ENCODE measurements at places on chromosomes 6 and 20.

- no peak for DNase-seq
Measured at GRCh38 chr20:46804126-46804525, 90.5 kb upstream of the EYA2 start.

DNA sequence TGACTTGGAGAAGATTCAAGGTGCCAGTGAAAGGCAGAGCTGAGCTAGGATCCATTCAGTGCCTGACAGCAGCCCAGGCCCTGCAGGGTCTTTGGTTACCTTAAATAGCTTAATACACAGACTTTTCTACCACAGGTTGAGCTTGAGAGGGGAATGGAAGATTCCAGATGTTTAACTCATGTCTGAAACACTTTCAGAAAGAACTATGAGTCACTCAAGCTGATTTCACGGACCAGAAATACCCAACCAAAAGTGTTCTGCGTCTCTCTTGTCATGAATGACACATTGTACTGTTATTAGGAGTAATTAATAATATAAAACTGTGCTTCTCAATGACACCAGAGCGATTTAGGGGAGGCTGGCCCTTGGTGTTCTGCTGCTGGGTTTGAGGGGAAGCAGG is 6.4 kb upstream of the PMEPA1 start:
- peak; percentile 83 for DNase-seq

DNA sequence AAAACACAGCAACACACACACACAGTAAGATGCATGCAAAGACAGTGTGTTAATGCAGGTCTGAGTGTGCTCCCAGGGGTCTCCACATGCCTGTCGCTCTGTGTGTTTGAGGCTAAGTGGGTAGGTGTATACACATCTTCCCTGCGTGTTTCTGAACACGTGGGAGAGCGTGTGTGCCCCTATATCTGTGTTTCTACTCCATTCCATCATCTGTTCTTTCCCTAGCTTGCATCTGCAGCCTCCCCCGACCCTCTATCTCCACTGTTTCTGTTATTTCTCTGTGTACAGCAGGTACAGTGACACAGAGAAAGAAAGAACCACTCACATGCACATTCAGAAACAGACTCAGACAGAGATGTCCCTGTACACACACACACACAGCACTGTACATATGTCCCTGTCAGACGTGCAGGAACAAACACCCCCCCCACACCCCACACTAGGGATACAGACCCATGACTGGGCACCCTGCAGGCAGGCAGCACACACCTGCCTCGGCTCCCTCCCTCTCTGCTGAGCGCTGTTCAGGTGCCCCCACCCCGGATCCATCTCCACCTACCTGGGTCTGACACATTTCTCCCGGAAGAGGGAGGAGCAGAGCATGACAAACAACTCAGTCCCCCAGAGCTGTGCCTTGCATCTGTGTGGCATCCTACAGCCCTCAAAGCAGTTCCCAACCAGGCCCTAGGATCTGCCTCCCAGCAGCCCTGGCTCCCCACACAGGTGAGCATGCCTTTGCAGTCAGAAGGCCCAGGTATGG is 27.6 kb downstream of the KCNK15 start:
- no peak for DNase-seq

DNA sequence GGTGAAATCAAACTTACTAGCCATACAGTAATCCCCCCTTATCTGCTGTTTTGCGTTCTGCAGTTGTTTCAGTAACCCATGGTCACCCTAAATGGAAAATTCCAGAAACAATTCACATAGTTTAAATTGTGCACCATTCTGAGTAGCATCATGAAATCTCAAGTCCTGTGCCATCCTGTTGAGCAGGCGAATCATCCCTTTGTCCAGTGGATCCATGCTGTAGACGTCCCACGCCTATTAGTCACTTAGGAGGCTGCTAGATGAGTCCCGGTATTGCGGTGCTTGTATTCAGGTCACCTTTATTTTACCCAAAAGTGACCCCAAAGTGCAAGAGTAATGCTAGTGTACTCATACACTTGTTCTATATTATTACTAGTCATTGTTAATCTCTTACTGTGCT is 46.4 kb downstream of the HECA start:
- no peak for DNase-seq

- DNase-seq = no peak
Measured at GRCh38 chr6:101630941-101631340, 237.4 kb downstream of the GRIK2 start.

GRCh38 chr6:149446791-149447376 is 37.9 kb downstream of the ZC3H12D start:
- DNase-seq = no peak

GRCh38 chr6:6875818-6876470 is 231.8 kb upstream of the RREB1 start:
- peak; percentile 80 for DNase-seq

- peak; percentile 87 for DNase-seq
Measured at GRCh38 chr6:134706806-134707205, 243.1 kb downstream of the ALDH8A1 start.

DNA sequence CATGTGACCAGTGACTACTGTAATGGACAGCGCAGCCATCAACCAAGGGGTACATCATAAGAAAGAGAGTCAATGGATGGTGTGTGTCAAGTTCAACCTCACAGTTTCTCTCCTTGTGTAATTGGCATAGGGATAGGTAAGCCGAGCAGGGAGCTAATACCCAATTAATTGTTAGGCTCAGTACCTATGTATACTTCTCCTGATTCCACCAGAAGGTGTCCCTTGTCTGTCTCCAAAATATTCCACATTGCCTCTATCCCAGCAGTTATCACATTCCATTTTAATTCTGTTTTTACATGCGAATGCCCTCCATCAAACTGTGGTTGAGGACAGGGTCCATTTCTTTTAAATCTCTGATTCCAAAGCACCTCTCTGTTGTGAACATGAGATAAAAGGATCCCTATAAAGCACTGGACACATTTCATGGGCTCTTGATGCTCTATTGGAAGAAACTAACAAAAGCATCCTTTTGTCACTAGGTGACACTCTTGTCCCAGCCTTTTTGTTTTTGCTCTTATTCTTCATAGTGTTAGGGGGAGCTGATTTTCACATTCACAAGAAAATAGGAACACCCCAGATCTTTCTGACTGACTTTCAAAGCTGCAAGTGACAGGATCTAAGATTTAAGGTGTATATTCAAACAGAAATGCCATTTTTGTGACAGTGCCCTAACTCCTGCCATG is 38.9 kb downstream of the FBXO9 start:
- DNase-seq = peak; percentile 12

GRCh38 chr6:84976526-84977362 is 212.3 kb upstream of the TBX18 start:
- DNase-seq = peak; percentile 69

DNA sequence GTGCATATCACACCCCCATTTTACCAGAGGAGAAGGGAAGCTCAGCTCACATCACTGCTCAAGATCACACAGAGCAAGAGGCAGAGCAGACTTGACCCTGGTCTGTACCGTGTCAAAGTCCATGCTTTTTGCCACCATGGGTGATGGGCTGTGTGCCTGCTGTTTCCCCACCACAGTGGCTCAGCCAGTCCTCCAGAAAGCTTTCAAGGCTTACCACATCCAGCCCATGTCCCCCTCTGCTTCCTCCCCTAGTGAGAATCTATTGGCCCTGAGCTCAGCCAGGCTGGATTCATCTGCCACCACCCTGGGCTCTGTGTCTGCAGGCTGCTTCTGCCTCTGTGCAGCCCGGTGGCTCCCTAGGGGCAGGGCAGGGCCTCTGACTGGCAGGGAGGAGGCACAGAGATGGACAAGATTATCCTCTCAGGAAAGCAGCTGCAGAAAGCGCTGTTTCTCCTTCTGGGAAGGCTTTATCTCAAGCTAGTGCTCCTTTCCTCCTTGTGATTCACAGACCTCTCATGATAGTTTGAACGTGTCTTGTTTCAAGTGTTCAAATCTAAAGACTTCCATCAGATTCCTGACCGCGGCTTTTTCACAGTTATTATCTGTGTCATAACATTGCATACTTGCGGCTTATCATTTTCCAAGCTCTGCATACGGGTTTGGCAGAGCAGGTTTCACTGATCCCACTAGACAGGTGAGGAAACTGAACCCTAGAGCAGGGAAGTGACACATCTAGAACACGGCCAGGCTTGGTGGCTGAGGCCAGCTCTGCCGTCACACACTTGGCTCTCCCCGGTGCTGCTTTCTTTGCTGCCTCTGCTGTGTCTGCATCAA is 37.4 kb downstream of the VEGFA start:
- DNase-seq = no peak

GRCh38 chr20:50390685-50391443 is 119.3 kb upstream of the PTPN1 start:
- no peak for DNase-seq

DNA sequence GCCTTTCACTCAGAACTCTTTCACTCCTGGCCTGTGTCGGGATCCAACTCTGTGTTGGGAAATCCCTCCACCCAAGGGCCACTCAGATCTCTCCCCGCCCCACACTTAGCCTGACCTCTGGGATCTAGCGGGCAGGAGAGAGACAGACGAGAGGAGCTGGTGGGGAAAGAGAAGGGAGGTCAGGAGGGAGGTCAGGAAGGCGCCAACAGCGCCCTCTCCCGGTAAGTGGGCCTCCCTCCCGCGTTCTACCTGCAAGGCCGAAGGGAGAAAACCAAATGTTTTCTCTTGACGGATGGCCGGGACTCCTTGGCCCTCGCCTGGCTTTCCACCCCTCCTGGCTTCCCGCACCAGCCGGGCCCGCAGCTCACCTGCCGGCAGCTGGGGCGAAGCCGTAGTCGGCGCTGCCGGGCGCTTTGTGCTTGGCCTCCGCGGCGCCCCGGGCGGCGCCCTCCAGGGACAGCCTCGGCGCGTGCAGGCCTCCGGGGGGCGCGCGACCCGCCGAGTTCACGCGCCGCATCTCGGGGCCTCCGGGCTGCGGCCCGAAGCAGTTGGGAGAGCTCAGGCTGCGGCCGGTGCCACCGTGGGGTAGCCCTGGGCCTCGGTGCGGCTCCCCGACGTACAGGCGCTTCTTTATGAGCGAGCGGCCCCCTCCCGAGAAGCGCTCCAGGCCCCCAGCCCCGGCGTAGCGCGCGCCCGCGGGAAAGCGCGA is 38.2 kb downstream of the C6orf132 start:
- DNase-seq = peak; percentile 61

GRCh38 chr20:50813101-50813643 is 18.3 kb downstream of the BCAS4 start:
- DNase-seq = no peak

DNA sequence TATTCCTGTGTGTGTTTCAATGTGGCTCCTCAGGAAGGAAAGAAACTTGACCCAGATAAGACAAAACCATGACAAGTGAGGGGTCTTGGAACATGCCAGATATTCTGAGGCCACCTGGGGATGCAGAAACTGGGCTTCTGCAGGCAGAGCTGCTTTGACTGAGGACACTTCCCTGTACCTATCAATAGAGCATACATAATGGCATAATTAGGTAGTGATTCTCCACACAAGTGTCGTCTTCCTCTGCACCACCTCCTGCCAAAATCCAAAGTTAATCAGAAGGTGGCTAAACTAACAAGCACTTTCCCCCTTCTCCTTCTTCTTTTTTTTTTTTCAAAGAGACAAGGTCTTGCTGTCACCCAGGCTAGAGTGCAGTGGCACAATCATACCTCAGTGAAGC is 97.1 kb downstream of the KIF13A start:
- DNase-seq = no peak

- DNase-seq = no peak
Measured at GRCh38 chr6:87210979-87211378, 55.6 kb downstream of the ZNF292 start.

DNA sequence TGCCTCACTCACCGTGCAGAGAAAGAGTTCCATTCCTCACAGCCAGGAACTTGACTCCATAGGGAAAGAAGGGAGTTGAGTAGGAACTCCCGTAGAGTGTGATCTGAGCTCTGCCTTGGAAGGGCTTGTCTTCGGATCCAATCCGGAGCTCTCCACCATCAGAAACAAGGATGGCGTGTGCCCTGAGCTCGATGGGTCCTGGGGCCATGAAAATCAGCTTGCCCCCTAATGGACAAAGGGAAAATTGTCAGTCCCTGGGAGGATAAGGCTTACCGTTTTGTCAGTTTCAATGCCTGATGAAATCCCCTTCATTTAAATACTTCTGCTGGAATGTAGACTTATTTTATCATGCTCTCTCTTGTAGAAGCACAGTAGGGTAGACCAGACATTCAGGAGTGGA is 153.3 kb downstream of the PKHD1 start:
- no peak for DNase-seq

DNA sequence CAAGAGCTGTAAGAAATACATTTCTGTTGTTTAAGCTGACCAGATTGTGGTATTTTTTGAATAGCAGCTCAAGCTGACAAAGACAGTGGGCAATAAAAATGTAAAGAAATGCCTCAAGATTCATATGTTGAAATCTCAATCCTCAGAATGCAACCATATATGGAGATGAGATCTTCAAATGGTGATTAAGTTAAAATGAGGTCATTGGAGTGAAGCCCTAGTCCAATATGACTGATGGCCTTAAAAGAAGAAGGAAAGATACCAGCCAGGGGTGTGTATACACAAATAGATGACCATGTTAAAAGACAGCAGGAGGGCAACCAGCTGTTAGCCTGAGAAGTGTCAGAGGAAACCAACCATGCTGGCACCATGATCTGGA is 7.1 kb upstream of the DDO start:
- peak; percentile 45 for DNase-seq

- no peak for DNase-seq
Measured at GRCh38 chr20:21357844-21358243, 39.5 kb downstream of the NKX2-4 start.

- no peak for DNase-seq
Measured at GRCh38 chr6:3457710-3458602, 1.1 kb upstream of the SLC22A23 start.

- DNase-seq = no peak
Measured at GRCh38 chr6:41498968-41499599, 47.1 kb upstream of the FOXP4 start.

GRCh38 chr6:116400328-116400727 is 29.6 kb downstream of the DSE start:
- DNase-seq = peak; percentile 55

DNA sequence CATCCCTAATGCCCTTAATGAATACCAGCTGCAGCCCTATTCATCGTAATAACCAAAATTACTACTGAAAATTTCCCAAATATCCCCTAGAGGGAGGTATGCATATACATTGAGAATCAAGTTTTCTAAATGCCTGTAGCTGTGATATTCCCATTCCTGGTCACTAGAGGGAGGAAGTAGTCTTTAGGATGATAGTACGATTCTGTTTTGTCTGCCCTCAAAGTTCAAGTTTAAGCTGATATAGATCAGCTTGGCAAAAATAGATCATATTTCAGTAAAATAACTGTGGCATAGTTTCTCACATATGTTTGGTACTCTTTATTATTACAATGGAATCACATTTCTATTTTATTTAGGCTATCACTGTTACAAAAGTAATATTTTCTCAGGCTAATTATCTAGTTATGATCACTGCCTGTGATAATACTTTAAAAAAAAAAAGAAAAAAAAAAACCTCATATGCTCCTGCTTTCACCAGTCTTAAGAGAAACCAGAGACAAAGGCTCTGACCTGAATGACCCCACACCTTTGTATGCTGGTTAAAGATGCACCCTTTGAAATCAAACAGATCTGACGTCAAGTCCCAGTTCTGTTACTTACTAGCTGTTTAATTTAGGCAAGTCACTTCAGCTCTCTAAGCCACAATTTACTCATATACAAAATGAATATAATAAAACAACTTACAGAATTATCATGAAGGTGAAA is 11.0 kb downstream of the TSPYL1 start:
- peak; percentile 88 for DNase-seq

Measured in fibroblast of skin of right biceps (primary cell).